ENCODE measurements at places on chromosomes 12 and 14. TPM values are rescaled to one million over a fixed set of nuclear protein-coding genes. Genes with fewer than 3 reads are reported as not detected.

Gene MIP
- not detected for total RNA-seq

Gene OR4K14
- total RNA-seq = not detected

Gene NEUROD4
- not detected for total RNA-seq

Gene KIF5A
- 0.59 TPM for total RNA-seq

Gene ZNF664
- total RNA-seq = 112 TPM

Gene STYK1
- 1.0 TPM for total RNA-seq

Gene TAS2R46
- total RNA-seq = 3.8 TPM

Gene PTPRR
- total RNA-seq = 0.52 TPM

Gene KRT7
- 85.5 TPM for total RNA-seq

Gene KLRK1
- total RNA-seq = not detected

Gene BCAT1
- 121 TPM for total RNA-seq

GRCh38 chr14:73461478-73462047, 3.2 kb upstream of the NUMB start:
- H3K27me3 ChIP-seq = no peaks in the 10 kb centered on the region
- H3K4me1 ChIP-seq = peaks cover 71% of the 10 kb centered on the region
- H3K27ac ChIP-seq = peak overlapping the region; percentile 77
- H3K36me3 ChIP-seq = no peaks in the 10 kb centered on the region

DNA sequence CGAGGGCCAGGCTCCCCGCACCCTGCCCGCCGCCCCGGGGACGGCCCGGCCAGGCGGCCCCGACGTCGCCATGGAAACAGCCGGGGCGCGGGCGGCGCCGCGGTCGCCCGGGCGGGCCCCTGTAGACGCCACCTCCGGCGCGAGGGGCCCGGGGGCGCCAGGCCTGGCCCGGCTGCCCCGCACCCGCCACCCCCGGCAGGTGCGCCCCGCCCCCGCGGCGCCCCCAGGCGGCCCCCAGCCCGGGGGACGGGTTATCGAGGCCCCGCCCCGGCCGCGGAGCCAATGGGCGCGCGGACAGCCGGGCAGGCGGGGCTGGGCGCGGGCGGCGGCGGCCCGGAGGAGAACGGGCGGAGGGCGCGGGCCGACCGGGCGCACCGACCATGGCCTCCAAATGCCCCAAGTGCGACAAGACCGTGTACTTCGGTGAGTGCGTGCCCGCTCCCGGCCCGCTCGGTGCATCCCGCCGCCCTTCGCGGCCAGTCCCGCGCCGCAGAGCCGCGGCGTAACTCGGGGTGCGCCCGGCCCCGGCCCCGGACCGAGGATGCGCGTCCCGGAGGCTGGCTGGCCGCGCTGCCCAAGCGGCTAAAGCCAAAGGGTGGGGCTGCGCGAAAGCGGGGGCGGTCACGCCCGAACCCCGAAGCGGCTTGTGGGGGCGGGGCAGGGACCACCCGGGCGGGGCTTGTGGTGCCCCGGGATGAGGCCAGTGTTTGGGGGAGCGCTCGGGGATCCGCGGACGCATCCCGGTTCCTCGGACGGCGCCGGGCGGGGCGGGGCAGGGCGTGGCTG, at the start of gene CRIP2:
TSS of gene CRIP2 (plus strand) at position 339 of the 786 bp plus-strand sequence. CDS start at position 381, 42 bp downstream.
- peaks cover 27% of the 10 kb centered on the region for H3K27me3 ChIP-seq
- H3K4me1 ChIP-seq = peaks cover 18% of the 10 kb centered on the region
- H3K36me3 ChIP-seq = no peaks in the 10 kb centered on the region
- H3K27ac ChIP-seq = no peak within 1 kb of the TSS
- DNase-seq = peak; percentile 62

GRCh38 chr12:15842108-15842507, 40.1 kb upstream of the STRAP start:
- H3K27ac ChIP-seq = no peak overlapping the region
- H3K4me1 ChIP-seq = peaks cover 2% of the 10 kb centered on the region
- H3K4me3 ChIP-seq = no peak overlapping the region
- H3K27me3 ChIP-seq = peaks cover 3% of the 10 kb centered on the region
- DNase-seq = no peak
- H3K36me3 ChIP-seq = no peaks in the 10 kb centered on the region

- DNase-seq = no peak
- no peak overlapping the region for H3K27ac ChIP-seq
- H3K4me3 ChIP-seq = no peak overlapping the region
- no peaks in the 10 kb centered on the region for H3K27me3 ChIP-seq
- no peaks in the 10 kb centered on the region for H3K4me1 ChIP-seq
Observed at GRCh38 chr12:126114441-126114840, 1049.2 kb downstream of the AACS start.

DNA sequence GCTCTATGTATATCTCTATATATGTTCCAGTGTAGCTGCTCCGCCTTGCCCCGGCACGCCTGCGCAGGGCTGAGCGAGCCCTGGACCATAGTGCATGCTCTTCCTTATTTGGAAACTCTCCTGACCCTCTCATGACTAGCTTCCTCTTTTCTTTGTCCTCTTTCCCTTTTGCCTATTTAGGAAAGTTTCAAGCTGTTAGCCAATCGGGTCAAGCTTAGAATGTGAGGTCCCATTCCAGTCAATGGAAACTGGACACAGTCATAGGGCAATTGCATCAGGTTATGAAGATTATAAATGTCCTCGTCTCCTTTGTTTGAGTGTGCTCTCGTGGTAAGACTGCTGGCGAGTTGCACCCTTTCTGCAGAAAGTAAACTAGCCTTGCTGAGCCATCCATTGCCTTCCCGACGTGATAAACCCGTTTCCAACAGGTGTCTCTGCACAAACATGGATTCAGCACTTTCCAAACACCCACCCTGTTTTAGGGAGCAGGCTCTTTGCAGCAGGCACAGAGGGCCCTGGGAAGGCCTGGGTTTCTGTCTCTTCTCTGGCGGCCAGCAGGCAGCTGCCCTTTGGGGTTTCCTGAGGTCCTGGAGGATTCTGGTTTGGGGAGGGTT, 30.9 kb downstream of the CCDC92 start:
- no peaks in the 10 kb centered on the region for H3K27me3 ChIP-seq
- H3K27ac ChIP-seq = no peak overlapping the region
- no peak overlapping the region for H3K4me3 ChIP-seq

DNA sequence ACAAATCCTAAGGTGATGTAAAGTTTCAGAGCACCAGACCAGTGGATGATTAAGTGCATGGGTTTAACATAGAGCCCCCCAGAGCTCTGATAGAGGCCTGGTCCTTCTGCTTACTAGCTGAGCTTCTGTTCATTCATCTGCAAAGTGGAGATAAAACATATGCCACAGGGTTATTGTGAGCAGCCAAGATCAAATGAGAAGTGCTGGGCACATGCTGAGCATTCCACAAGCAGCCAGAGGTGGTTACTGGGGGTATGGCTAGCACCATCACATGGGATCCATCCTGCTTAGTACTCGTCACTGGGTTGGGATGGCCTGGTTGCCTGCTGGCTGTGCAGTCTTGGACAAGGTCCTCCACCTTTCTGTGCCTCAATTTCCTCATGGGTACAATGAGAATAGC, 18.0 kb upstream of the SMUG1 start:
- no peak for DNase-seq
- H3K27ac ChIP-seq = no peak overlapping the region
- H3K36me3 ChIP-seq = no peaks in the 10 kb centered on the region
- H3K27me3 ChIP-seq = peaks cover 5% of the 10 kb centered on the region
- no peak overlapping the region for H3K4me3 ChIP-seq

DNA sequence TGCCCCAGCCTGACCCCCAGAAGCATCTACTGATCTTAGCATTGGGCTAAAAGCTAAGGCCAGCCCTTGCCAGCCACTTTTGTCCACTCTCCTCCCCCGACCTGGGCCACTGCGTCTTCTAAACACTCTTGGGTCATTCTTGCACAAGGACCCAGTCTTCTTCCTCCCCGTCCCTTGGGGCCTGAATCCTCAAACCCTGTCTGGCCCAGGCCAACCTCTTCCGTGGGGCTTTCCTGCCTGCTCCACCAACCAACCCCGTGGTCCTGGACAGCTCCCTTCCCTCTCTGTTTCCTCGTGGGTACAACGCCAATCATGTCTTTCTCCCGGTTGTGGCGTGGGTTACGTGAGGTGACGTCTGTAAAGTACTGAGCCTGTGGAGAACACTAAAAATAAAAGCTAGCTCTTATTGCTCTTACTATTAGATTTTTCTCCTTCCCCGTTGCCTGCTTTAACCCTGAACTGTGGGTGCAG, 21.5 kb downstream of the FAM222A start:
- no peak for DNase-seq
- peaks cover 3% of the 10 kb centered on the region for H3K4me1 ChIP-seq
- no peak overlapping the region for H3K27ac ChIP-seq
- no peaks in the 10 kb centered on the region for H3K36me3 ChIP-seq

GRCh38 chr12:107990325-107990724, 138.8 kb upstream of the WSCD2 start:
- H3K36me3 ChIP-seq = no peaks in the 10 kb centered on the region
- H3K27me3 ChIP-seq = peaks cover 49% of the 10 kb centered on the region
- H3K4me3 ChIP-seq = no peak overlapping the region
- H3K4me1 ChIP-seq = no peaks in the 10 kb centered on the region
- no peak for DNase-seq
- no peak overlapping the region for H3K27ac ChIP-seq

DNA sequence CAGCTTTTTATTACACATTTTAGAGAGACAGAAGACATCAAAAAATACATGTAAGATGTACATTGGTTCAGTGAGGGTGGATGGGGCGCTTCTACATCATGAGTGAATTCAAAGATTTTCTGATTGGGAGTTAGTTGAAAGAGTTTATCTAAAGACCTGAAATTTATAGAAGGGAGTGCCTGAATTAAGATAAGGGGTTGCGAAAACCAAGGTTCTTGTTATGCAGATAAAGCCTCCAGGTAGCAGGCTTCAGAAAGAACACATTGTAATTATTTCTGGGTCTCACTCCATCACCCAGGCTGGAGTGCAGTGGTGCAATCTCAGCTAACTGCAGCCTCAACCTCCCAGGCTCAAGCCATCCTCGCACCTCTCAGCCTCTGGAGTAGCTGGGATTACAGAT, 26.2 kb upstream of the TMPO start:
- no peak for DNase-seq

DNA sequence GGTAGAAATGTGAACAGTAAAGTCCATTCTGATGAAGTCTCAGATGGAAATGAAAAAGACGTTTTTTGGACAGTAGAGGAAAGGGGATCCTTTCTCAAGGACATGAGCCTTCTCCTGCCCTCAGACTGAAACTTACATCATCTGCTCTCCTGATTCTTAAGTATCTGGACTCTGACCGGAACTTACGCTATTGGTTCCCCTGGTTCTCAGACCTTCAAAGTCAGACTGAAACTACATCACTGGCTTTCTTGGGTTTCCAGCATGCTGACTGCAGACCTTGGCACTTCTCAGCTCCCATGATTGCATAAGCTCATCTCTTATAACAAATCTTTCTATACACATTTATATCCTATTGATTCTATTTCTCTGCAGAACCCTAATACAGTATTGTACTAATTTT, 291.0 kb downstream of the SNAPC1 start:
- H3K4me3 ChIP-seq = no peak overlapping the region
- DNase-seq = no peak
- H3K4me1 ChIP-seq = no peaks in the 10 kb centered on the region
- H3K36me3 ChIP-seq = peaks cover 3% of the 10 kb centered on the region
- no peak overlapping the region for H3K27ac ChIP-seq

GRCh38 chr12:109134186-109134917, 18.0 kb downstream of the ACACB start:
- H3K4me1 ChIP-seq = no peaks in the 10 kb centered on the region
- H3K27me3 ChIP-seq = peaks cover 23% of the 10 kb centered on the region
- H3K4me3 ChIP-seq = no peak overlapping the region
- no peak overlapping the region for H3K27ac ChIP-seq
- H3K36me3 ChIP-seq = no peaks in the 10 kb centered on the region
- DNase-seq = no peak

- H3K36me3 ChIP-seq = no peaks in the 10 kb centered on the region
- no peak overlapping the region for H3K4me3 ChIP-seq
- no peak for DNase-seq
- peaks cover 43% of the 10 kb centered on the region for H3K4me1 ChIP-seq
- no peaks in the 10 kb centered on the region for H3K27me3 ChIP-seq
Observed at GRCh38 chr12:43097471-43097870, 454.5 kb downstream of the ADAMTS20 start.

GRCh38 chr12:128994856-128995255, 141.6 kb downstream of the GLT1D1 start:
- H3K27ac ChIP-seq = no peak overlapping the region
- H3K4me1 ChIP-seq = no peaks in the 10 kb centered on the region
- peaks cover 13% of the 10 kb centered on the region for H3K27me3 ChIP-seq
- DNase-seq = no peak

DNA sequence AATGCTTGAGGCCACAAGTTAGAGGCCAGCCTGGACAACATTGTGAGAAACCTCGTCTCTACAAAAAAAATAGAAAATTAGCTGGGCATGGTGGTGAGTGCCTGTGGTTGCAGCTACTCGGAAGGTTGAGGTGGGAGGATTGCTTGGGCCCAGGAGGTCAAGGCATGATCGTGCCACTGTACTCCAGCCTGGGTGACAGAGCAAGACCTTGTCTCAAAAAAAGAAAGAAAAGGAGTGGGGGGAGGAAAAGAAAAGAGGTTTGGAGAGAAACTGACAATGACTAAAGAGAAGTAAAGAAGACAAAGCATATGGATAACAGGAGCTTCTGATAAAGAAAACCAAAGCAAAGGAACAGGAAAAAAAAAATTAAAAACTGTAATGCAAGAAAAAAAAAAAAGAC, 37.4 kb upstream of the SELPLG start:
- H3K4me1 ChIP-seq = no peaks in the 10 kb centered on the region
- H3K4me3 ChIP-seq = no peak overlapping the region
- no peak overlapping the region for H3K27ac ChIP-seq
- no peaks in the 10 kb centered on the region for H3K27me3 ChIP-seq
- no peak for DNase-seq

- H3K4me1 ChIP-seq = peaks cover 10% of the 10 kb centered on the region
- H3K27ac ChIP-seq = no peak overlapping the region
- DNase-seq = no peak
- H3K36me3 ChIP-seq = no peaks in the 10 kb centered on the region
Observed at GRCh38 chr12:122672515-122672914, 30.6 kb downstream of the HCAR2 start.

DNA sequence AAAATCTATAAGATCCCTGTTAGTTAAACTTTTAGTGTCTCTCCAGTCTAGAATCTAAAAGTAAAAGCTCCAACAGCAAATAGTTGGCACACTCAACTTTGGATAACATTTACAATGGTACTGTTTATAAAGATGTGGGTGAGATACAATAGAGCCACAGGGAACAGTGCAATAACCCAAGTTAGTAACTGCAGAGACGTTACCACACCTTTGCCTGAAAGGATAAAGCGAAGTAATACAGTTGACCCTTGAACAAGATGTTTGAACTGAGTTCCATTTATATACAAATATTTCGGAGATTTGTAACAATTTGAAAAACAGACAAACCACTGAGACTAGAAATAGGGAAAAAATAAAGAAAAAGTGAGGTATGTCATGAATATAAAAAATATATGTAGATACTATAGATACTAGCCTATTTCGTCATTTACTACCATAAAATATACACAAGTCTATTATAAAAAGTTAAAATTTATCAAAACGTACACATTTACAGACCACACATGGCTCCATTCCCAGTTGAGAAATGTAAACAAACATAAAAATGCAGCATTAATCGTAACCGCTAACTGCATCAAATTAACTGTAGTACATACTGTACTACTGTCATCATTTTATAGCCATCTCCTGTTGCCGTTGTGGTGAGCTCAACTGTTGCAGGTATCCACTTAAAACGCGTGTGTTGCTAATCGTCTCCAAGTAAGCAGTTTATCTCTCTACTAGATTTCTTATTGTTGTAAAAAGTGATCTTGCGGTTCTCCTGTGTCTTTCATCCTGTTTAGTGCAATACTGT, 56.5 kb upstream of the HIF1A start:
- no peak overlapping the region for H3K27ac ChIP-seq
- no peaks in the 10 kb centered on the region for H3K27me3 ChIP-seq
- H3K4me3 ChIP-seq = no peak overlapping the region
- H3K4me1 ChIP-seq = no peaks in the 10 kb centered on the region

All from mesothelial cell of epicardium (in vitro differentiated cells).